Hematopoietic multipotent progenitor cell (in vitro differentiated cells): ENCODE measurements at places on chromosomes 4 and X. TPM values are rescaled to one million over a fixed set of nuclear protein-coding genes. Genes with fewer than 3 reads are reported as not detected.

- no peak for DNase-seq
Observed at GRCh38 chrX:39204945-39205344, 403.7 kb downstream of the MID1IP1 start.

The POU4F2 gene
- total RNA-seq: not detected

DNA sequence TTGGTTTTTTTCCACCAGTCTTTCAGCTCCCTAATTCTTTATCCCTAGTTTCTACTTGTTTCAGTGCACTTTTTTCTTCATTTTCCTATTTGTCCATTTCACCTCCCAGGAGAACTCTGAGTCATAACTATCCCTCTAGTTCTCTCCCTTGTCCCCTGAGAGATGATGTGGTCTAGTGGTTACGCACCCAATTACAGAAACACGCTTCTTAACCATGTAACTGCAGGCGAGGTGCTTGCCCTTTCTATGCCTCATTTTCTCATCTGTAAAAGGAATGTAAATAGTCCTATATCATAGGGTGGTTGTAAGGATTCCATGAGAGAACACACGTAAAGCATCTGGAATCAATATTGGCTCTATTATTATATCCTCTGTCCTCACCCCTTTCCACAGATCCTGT is 8.8 kb upstream of the GRPR start:
- DNase-seq: no peak

The MTCP1 gene
- total RNA-seq: 3.2 TPM

The NPY2R gene
- under 0.01 TPM for total RNA-seq

GRCh38 chrX:130260316-130260715 is 8.4 kb downstream of the ZNF280C start:
- DNase-seq: no peak

DNA sequence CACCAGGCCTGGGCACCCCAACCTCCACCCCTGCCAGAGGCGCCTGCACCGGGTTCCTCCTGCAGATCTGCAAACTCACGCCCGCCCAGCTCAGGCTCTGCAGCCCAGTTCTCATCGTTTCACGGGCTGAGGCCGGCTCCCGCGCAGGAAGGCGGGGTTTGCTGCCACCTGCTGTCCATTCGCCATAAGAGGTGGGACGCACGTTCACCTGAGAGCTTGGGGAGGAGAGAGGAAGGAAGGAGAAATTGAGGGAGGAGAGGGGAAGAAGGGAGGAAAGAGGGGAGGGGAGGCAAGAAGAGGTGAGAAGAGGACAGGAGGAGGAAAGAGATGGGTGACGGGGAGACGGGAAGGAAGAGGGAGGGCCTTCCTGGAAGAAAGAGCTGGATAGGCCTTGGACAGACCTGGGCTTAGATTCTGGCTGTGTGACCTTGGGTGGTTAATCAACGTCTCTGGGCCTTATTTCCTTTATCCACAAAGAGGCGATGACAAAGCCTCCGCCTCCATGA is 114.5 kb downstream of the ADRA2C start:
- peak; percentile 87 for DNase-seq

- DNase-seq: no peak
Observed at GRCh38 chr4:4712800-4713528, 146.5 kb upstream of the MSX1 start.

The DSPP gene
- under 0.01 TPM for total RNA-seq
